ENCODE measurements at places on chromosomes 7 and 10.

GRCh38 chr7:99424932-99425730, 13.5 kb downstream of the PTCD1 start:
- no peak for DNase-seq

- no peak for DNase-seq
Observed at GRCh38 chr10:113108194-113108835, 158.3 kb downstream of the TCF7L2 start.

DNA sequence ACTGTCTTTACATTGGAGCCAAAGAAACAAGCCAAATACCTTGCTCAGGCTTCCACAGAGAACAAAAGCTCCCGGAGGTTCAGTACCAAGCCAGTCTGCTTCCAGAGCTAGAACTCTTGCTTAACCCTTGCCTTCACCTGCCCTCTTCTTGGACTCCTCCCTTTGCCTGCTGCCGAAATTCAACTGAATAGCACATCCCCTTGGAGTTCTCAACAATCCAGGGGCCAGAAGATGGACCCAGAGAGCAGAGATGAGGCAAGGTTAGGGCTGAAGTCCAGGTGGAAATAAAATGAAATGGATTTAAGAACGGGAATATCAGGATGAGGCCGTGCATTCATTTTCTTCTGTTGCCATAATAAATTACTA, 876 bp upstream of the PIK3AP1 start:
- no peak for DNase-seq

DNA sequence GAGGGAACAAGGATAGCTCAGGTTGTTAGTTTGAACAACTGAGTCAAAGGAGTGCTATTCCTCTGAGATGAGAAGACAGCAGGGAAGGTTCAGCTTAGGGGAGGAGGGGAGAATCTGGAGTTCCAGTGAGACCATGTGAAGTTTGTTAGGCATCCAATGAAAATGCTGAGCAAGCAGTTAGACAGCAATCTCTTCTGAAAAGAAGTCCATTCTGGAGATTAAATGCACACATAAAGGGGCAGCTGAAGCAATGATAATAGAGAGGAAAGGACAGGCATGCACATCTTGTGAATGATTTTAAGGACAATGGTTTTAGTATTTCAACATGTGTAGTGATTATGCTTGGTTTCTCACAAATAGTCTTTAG, 89.7 kb upstream of the GHITM start:
- DNase-seq: no peak

DNA sequence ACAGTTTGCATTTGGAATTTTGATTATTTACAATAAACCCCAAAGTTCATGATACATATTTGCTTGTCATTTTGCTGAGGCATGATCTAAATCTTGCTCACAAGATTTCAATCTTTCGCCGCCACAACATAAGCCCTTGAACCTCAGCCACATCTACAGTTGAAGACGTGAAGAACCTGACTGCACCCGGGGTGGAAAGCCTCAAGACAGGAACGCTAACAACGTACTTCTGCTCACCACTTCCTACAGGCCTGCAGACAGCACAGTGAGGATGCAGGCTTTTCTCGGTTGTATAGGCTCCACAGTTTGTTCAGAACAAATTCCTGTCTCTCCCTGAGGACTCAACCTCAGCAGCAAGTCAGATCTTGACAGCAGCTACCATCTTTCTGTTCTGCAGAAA, 393.8 kb upstream of the PRKCQ start:
- no peak for DNase-seq

DNA sequence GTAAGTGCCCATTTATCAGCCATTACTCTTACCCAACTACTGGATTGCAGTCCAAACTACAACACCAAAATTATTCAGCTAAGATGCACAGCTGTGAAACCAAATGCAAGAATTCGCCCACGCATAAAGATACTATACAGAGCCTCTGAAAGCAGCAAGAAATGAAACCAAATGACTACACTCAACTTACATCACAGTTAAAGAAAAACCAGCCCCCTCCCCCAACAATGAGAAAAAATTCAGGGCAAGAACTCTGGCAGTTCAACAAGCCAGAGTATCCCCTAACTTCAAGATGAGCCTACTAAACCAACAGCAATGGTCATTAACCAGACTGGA, 209.1 kb upstream of the VWC2 start:
- no peak for DNase-seq

DNA sequence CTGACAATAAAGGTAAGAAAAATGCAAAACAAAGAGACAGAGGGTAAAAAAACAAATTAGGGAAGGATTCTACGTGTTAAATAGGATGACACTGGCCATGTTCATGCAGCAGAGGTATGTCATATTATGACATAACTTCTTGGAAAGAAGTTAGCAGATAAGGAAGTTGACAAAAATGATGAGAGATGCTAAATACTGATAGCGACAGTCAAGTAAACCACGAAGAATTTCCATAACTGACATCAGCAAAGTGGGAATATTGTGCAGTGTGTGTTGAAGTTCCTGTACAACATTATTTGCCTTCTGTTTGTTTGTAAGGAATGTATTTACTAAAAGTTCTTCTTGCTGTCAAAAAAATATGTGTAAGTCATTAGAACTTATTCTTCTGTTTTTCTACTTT, 29.5 kb downstream of the MDH2 start:
- DNase-seq: no peak

GRCh38 chr10:103491729-103492364, 1.7 kb upstream of the NEURL1 start:
- no peak for DNase-seq

DNA sequence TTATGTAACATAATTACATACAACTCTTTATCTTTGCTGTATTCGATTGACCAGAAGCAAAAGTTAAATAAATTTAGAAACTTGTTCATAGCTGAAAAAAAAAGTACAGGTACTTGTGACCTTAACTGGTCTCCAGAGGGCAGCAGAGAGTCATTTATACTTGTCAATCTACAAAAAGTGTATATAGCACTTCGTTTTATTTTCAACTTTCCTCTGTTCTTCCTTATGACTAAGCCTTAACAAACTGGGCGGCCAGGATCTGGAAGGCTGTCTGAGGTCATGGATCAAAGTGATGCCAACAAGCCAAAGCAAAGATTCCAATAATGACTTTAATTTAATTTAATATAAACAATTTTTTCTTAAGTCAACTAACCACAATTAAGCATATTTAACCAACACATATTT, 29.8 kb downstream of the C10orf67 start:
- DNase-seq: no peak

Measured in stimulated activated CD8-positive, alpha-beta memory T cell treated with anti-CD3 and anti-CD28 coated beads, Interleukin-4, amount 100 ng/mL, for 1 hour (primary cell).